ENCODE measurements at places on chromosomes 3 and 15.

DNA sequence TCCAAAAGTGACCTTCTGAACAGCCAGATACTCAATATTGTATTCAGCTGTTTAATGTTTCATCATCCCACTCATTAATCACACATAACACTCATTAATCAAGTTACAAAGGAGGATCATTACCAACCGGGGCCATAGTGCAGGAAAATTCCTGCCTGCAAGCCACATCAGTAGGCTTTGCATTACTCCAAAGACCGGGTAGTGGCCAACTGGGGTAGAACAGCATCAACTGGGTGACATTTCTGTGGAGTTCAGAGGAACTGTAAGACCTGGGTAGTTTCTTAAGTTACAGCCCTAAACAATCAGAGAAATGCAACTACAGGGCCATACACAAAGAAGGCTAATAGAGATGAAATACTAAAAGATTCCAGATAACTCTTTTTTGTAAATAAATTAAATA, 253.1 kb downstream of the WDR72 start:
- DNase-seq: no peak

GRCh38 chr3:129378949-129379348, 49.5 kb downstream of the EFCAB12 start:
- DNase-seq: no peak

DNA sequence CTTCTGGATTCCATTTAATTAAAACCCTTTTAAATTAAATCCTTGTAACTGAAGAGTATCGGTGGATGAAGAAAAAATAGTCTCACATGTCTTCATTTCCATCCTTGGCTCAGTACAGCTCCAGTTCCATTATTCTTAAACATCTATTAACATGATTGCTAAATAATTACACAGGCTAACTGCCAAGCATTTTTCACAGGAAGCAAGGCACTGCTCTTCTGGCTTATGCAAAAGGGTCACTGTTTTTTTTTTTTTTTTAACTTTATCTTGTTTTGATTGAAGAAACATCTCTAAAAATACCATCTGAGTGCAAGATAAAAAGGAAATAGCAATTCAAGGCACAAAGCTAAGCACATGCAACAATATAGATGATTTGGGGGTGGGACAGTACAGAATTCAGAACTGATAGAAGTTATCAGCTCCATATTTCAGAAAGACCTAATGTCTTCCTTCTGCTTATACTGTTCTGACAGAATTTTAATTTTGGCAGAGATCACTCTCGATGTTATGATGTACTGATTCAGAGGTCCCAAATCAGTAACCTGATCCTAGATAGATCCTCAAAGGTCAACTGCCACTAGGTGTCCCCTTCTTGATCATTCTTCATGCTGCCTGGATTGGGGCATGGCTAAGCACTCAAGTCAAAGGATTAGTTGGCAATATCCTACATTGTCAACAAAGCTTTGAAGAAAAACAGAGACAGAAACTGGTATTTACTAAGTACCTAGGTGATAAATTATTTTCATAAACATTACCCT, 57.8 kb upstream of the ACTC1 start:
- peak; percentile 35 for DNase-seq

GRCh38 chr3:189967254-189967865, 153.3 kb downstream of the P3H2 start:
- DNase-seq: peak; percentile 77

DNA sequence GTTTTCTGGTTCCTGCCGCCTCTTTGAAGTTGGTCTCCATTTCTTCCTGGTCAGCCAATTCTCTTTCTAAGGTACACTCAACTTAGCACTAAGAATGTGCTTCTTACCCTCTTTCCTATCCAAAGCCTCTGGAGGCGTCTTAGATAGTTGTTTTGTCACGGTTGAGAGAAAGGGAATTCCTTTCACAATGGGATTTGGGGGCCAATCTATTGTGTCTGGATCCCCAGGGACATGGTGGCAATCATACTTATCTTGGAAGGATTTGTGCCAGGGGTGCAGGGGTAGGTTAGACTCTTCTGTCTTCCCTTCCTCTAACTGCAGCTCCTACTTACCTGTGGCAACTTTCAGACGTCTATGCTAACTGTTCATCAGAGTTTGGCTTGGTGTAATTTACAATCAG, 287.1 kb downstream of the SOX2 start:
- no peak for DNase-seq

- DNase-seq: peak; percentile 84
These were observed 5.9 kb upstream of the KLHL25 start for GRCh38 chr15:85800478-85801123.

DNA sequence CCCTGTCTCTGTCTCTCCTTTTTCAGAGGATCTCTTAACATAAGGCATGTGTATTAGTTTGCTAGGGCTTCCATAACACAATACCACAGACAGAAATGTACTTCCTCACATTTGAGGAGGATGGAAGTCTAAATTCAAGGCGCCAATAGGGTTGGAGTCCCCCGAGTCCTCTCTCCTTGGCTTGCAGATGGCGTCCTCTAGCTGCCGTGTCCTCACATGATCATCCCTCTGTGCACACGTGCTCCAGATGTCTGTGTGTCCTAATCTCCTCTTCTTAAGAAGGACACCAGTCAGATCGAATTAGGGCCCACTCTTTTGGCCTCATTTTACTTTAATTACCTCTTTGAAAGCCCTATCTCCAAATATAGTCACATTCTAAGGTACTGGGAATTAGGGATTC, 23.0 kb upstream of the BFSP2 start:
- DNase-seq: no peak

GRCh38 chr15:78002996-78003395, 74.5 kb downstream of the TBC1D2B start:
- DNase-seq: peak; percentile 22

- DNase-seq: no peak
These were observed 48.0 kb downstream of the PTH1R start for GRCh38 chr3:46925585-46925934.

GRCh38 chr3:51974277-51974962, 444 bp upstream of the ABHD14A start:
- no peak for DNase-seq

DNA sequence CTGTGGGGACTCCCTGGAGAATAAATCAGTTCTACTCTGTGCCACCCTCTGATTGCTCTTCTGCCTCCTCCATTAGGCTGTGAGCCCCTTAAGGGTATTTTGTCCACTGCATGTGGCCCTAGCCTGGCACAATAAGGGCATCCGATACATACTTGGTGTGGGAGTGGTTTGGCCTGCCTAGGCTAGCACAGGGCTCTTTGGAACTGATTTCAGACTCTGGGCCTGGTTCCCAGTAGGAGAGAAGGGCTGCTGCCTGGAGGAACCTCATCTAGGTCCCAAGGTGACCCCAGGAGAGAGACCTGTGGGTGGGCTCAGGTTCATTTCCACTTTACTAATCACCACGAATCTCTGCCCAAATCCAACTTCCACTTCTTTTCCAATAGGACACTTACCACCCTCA, 5.3 kb upstream of the CTDSPL start:
- DNase-seq: no peak

DNA sequence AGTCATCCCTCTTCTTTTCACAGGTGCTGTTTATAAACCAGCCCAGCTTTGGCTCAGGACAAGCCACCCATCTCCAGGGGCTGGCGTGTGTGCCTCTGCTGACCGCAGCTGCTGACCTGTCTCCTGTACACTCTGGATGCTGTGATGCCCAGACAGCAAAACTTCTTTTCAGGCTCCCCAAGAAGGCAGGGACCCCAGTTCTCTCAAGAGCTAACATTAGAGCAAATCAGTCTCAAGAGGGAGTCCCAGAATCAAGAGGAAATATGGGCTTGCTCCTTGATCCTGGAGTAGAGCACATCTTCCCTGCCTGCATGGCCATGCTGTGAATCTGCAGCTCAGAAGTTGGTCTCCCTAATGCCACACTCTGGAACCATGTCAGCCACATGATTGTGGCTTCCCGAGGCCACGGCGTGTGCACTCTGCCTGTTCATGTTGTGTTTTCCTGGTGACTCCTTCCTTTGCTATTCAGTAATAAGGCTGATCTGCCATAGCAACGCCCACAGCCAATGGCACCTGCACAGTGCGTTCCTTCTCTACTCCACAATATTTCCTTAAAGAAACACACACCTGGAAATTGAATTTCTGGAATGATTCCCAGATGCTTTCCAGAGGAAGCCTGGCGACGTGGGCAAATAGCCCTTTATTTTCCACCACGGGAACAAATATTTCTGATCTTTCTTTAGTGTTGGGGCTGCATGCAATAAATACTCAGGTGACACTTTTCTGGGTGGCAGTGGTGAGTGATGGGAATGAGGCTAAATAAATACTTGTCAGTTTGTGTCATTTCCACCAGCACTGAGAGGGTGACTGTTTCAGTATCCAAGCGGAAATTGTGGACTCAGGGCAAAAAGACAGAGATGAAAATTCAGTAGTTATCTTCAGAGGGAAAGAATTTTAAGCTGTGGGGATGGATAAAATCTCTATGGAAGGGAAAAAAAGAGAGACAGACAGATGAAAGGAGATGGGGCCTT, 21.9 kb upstream of the THSD4 start:
- peak; percentile 22 for DNase-seq

Measured in NCI-H774 (cell line).